GM18507 (cell line): ENCODE measurements at places on chromosomes 7 and 10.
A peak's percentile ranks its signal among the peaks of the same experiment; 100 is the strongest.

DNA sequence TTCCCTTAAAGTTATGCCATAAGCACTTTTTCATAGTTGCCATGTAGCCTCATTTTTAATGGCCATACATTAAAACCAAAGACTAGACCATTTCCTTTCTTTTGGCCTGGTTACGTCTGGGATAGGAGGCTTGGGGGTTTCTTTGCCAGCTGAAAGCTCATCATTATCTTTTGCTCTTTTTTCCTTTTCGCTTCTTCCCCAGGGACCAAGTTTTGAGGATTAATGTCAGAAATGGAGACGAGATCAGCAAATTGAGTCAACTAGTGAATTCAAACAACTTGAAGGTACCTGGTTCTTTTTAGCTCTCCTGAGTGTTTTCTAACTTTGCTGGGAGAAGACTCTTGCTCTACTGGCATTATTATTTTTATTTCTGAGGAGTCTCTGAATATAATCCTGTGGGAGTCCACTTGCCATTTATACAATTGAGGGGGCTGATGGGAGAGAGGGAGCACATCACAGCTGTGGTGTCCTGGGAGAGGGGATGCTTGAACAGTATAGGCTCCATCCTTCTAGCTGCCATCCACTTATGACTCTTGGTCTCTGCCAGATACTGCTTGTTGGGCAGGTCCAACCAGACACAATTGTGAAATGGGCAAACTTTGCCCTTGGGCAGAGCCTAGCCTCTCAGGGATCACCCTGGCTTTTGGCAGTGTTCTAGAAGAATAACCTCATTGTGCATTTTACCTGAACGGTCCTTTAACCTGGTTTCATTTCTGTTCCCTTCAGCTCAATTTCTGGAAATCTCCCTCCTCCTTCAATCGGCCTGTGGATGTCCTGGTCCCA is 5.8 kb downstream of the CPA4 start:
- DNase-seq = no peak

DNA sequence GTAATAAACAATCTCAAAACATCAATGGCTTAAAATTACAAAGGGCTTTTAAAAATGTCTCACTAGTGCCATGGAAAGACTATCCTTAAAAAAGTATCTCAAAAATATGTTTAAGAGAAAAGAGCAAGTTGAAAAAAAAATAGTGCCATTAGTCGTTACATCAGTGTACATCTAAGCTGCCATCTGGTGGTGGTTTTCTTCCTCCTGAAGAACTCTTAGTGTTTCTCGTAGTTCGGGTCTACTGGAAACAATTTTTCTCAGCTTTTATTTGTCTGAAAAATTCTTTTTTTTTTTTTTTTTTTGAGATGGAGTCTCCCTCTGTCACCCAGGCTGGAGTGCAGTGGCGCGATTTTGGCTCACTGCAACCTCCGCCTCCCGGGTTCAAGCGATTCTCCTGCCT is 5.9 kb upstream of the GARIN1A start:
- DNase-seq = no peak

- DNase-seq = no peak
These were observed 98.5 kb downstream of the ARHGAP22 start for GRCh38 chr10:48506147-48506917.

DNA sequence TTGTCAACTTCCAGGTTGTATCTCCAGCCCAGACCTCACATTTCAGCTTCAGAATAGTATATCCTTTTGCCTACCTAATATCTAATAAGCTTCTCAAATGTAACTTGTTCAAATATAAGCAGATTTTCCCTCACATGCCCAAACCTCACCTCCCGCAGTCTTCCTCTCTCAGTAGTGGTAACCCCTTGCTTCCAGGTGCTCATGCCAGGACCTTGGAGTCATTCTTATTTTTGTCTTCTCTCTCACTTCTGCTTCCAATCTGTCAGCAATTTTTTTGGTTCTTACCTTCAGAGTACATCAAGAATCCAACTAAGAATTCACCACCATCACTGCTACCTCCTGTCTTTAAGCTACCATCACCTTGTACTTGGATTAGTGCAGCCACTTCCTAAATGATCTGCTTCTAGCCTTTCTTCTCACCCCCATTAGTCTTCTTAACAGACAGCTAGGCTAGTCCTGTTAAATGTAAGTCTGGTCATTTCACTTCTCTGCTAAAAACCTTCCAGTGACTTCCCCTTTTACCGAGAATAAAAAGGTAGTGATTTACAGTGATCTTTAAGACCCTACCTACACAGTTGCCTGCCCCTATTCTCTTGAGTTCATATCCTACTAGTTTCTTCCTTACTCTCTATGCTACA is 14.0 kb downstream of the ANKIB1 start:
- no peak for DNase-seq

GRCh38 chr7:32948202-32948601 is 9.0 kb upstream of the FKBP9 start:
- no peak for DNase-seq

DNA sequence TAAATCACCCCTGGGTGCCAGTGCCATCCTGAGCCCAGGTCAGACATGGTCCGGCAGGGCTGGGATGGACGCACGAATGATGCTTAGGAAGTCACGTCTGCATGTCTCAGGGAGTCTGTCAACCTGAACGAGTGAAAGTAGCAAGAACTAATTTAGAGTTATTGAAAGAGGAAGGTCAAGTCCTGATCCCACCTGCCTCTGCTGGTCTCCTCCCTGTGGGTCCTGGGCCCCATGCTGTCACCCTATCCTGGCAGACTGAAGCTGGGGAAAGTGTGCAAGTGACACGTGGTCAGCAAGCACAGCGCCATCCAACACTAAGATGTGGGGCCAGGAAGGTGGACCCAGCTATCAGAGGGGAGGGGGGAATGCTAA is 26.1 kb upstream of the GRID1 start:
- peak; percentile 51 for DNase-seq

- no peak for DNase-seq
These were observed 135.0 kb downstream of the DLG5 start for GRCh38 chr10:77791506-77791905.

DNA sequence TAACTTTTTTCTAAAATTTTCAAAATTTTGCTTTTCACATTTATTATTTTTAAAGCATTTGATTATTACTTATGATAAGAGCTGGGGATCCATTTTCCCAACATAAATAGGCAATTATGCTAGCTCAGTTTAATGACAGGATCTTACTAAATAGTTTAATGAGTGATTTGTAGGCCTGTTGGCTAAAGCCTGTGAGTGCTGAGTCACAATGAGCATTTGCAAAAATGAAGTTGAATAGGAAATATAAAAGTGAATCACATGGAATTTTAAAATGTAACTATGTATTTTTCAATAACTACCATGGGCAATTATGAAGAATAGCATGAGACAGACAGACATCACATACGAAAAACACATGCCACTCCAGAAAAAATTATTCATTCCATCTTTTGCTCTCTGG is 45.1 kb upstream of the ZPBP start:
- DNase-seq = no peak

GRCh38 chr7:31744294-31744874 is 57.4 kb downstream of the PPP1R17 start:
- peak; percentile 12 for DNase-seq

- no peak for DNase-seq
These were observed 89.2 kb downstream of the RNF216 start for GRCh38 chr7:5692112-5692844.

DNA sequence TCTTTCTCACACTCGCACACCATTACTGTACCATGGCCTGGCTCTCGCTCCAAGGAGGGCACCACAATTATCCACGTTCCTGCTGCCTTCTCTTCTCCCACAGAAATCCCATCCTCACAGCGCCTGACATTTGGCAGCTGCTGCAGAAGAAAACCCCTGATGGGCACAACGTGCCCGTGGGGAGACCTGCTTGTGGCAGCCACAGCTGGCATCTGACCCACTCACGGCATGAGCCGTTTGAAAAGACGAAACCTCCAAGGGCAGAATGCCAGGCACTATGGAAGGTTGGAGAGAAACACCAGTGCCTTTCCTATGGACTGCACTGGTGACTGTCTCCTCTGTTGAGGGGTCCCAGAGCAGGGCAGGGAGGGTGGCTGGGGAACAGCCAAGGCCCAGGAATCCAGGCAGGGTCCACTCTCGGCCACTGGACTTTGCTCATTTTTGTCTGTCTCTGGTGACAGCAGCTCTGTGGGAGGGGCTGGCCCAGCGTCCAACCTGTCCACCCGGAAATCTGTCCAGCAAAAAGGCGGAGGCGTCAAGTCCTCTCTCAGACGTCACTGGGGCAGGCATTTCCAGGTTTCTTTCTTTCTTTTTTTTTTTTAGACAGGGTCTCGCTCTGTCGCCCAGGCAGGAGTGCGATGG is 61.0 kb upstream of the MKRN1 start:
- DNase-seq = no peak

- DNase-seq = no peak
These were observed 66.1 kb upstream of the PDZD8 start for GRCh38 chr10:117441361-117441760.

DNA sequence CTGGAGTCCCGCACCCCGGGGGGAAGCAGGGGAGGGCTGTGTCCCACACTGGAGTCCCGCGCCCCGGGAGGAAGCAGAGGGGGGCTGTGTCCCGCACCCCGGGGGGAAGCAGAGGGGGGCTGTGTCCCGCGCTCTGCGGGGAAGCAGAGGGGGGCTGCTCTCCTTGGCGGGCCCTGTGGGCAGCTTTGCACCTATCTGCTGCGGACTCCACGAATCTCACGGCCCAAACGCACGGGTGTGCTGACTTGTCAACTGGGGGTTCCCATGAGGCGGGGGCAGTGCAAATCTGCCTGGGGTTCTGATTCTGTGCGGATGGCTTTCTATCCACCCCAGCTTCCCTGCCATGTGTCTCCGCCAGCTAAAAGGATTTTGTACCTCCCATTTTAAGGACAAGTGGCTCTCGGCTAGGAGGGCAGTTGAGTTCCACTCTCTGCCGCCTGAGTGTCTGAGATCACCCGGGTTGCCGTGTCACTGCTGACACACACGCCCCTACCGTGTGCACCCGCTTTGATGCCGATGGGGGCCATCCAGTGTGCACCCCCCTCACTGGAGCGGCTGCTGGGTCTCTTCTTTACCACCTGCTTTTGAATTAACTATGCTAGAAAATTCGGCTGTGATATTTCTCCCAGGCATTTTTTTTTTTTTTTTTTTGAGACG is 20.5 kb downstream of the GPER1 start:
- DNase-seq = no peak

DNA sequence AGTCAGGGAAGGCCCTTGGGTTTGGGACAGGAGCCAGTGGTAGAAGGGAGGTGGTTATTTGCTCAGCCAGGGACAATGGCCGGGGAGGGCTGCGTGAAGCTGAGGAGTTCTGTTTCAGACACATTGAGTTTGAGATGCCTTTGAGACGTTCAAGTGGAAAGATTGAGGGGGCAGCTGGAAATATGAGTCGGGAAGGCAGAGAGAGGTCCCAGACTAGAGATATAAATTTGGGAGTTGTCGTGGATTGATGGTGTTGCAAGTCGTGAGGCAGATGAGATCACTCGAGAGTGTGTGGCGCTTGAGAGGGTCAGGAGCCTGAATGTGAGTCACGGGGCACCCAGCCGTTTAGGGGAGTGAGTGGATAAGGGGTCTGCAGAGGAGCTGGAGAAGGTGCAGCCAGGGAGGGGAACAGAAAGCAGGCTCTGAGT is 73.3 kb downstream of the ZMIZ1 start:
- DNase-seq = no peak

DNA sequence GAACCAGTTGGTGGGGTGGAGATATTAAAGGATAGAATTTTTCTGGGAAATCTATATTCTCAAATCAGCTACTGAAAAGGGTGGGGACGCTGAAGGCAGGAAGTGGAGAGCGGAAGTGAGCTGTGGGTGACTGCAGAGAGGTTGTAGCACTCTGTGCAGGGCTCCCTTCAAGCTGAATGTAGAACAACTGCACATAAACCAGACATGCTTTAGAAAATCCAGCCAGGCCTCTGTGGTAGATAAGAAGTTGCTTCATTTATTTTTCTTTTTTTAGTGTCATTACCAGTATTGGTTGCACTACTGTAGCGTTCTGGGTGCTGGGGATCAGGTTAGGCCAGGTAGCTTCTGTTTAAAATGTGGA is 127.8 kb downstream of the CELF2 start:
- DNase-seq = no peak

- no peak for DNase-seq
These were observed 8.3 kb downstream of the SLC37A3 start for GRCh38 chr7:140390034-140390433.

DNA sequence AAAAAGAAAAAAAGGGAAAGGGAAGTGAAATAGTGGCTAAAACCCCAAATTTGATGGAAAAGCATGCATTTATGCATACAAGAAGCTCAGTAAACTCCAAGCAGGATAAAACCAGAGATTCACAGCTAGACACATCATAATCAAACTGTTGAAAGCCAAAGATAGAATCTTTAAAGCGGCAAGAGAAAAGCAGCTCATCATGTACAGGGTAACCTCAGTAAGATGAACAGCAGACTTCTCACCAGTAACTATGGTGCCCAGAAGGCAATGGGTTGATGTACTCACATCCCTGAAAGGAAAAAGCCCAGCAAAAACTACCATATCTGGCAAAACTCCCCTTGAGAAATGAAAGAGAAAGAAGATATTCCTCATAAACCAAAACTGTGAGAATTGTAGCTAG is 60.4 kb downstream of the TPST1 start:
- no peak for DNase-seq

- DNase-seq = no peak
These were observed 46.3 kb downstream of the HDAC9 start for GRCh38 chr7:18541871-18542212.

DNA sequence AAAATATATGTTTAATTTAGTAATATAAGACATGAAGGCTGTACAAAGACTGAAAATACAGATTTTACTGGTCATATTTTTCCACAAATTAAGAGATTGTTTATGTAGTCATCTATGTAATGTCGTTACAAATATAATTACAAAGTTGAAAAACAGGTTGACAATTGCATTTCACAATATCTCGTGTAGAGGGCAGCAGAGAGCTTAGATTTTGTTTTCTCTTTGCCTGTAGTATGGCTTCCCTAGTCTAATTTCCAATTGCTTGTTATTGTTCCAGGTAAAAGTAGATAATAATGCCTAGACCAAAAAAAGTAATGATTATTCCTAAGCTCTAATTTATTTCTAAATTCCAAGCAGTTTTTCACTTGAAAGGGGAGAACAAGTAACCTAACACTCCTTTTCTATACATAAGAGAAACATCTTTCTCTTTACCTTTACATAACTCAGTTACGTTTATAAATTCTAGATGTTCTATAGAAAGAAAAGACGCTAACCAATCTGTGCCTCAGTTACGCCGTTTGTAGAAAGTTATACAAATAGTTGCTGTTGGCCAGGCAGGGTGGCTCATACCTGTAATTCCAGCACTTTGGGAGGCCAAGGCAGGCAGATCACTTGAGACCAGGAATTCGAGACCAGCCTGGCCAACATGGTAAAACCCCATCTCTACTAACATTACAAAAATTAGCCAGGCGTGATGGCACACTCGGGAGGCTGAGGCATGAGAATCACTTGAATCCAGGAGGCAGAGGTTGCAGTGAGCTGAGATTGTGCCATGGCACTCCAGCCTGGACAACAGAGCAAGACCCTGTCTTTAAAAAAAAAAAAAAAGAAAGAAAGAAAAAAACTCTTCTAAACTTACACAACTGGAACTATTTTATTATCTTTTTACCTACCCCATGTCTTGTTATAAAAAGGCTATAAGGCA is 30.0 kb downstream of the NET1 start:
- peak; percentile 18 for DNase-seq
